ENCODE measurements at places on chromosomes 16 and 17. TPM values are rescaled to one million over a fixed set of nuclear protein-coding genes. Genes with fewer than 3 reads are reported as not detected.

- no peak for DNase-seq
- H3K4me3 ChIP-seq = no peak overlapping the region
- H3K27ac ChIP-seq = no peak overlapping the region
- no peaks in the 10 kb centered on the region for H3K27me3 ChIP-seq
- no peaks in the 10 kb centered on the region for H3K36me3 ChIP-seq
These were observed 217.0 kb downstream of the FTO start for GRCh38 chr16:53920988-53921387.

- H3K4me1 ChIP-seq = no peaks in the 10 kb centered on the region
- H3K4me3 ChIP-seq = no peak overlapping the region
- no peaks in the 10 kb centered on the region for H3K36me3 ChIP-seq
- H3K27ac ChIP-seq = no peak overlapping the region
- no peak for DNase-seq
These were observed 133.0 kb upstream of the GSE1 start for GRCh38 chr16:85479972-85480726.

- H3K4me1 ChIP-seq = no peaks in the 10 kb centered on the region
- H3K27ac ChIP-seq = no peak overlapping the region
- no peak for DNase-seq
- no peaks in the 10 kb centered on the region for H3K27me3 ChIP-seq
- H3K36me3 ChIP-seq = no peaks in the 10 kb centered on the region
These were observed 171.8 kb upstream of the GSE1 start for GRCh38 chr16:85441189-85441889.

GRCh38 chr17:82752371-82753200 is 721 bp downstream of the TBCD start:
- peaks cover 2% of the 10 kb centered on the region for H3K36me3 ChIP-seq
- peak overlapping the region; percentile 67 for H3K4me3 ChIP-seq
- H3K4me1 ChIP-seq = peaks cover 5% of the 10 kb centered on the region
- DNase-seq = peak; percentile 40
- H3K27ac ChIP-seq = no peak overlapping the region

DNA sequence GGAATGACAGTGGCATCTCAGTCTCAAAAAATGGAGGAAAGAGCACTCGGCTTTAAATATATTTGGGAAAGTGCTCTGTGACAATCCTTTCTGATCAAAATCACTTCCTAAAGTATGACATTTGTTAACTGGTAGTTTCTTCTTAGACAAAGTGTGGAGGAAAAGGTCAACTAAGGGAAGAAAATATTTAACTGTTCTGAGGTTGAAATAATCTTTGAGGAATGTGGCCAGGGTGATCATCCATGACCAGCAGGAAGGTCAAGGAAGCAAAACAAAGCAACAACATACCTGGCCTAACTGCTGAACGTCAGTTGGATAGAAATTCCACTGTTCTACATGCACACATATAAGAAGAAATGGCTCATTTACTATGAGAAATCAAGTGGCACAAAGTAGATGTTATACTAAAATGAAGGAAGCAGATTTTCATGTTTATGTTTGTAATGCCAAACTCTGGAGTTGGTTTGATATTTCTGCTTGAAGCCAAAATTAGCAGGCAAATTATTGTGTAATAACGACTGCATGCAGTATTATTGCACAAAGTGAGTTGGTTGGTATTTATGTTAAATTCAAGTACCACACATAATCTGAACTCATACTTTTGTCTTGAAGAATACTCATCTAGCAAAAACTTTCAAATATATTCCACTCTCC is 87.3 kb upstream of the CORO6 start:
- no peak overlapping the region for H3K27ac ChIP-seq
- no peaks in the 10 kb centered on the region for H3K36me3 ChIP-seq
- no peaks in the 10 kb centered on the region for H3K27me3 ChIP-seq
- H3K4me3 ChIP-seq = no peak overlapping the region

GRCh38 chr17:79508291-79508716 is 102.5 kb downstream of the RBFOX3 start:
- H3K4me1 ChIP-seq = no peaks in the 10 kb centered on the region
- DNase-seq = no peak
- H3K4me3 ChIP-seq = no peak overlapping the region
- no peaks in the 10 kb centered on the region for H3K27me3 ChIP-seq

DNA sequence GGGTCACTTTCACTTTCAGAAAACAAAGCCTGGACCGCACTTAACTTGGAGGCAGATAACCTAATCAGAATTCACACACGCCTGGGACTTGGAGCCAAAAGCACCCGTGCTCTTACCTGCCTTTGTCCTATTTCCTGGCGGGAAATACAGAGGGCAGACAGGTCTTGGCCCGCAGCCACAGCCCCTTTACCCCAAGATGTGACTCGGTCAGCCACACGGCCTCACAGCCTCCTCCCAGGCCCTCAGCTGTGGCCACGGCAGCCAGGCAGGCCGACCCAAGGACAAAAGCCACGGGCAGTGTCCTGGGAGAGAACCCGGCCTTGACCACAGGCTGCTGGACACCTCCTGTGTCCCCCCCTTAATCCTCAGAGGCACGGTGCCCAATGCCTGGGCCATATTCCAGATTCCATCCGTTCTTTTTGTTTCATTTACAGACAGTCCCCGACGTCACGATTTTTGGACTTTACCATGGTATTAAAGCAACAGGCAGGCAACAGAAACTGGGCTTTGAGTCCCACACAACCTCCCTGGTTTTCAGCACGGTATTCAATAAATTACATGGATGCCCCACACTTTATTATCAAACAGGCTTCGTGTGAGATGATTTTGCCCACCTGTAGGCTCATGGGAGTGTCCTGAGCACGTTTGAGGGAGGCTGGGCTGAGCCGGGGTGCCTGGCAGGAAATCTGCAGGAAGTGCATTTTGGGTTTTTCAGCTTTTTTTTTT is 30.1 kb upstream of the GAA start:
- DNase-seq = peak; percentile 82
- H3K36me3 ChIP-seq = no peaks in the 10 kb centered on the region
- H3K4me3 ChIP-seq = peak overlapping the region; percentile 7
- peaks cover 29% of the 10 kb centered on the region for H3K4me1 ChIP-seq
- peak overlapping the region; percentile 67 for H3K27ac ChIP-seq

- peak overlapping the region; percentile 80 for H3K27ac ChIP-seq
- no peaks in the 10 kb centered on the region for H3K27me3 ChIP-seq
- no peak overlapping the region for H3K4me3 ChIP-seq
- no peak for DNase-seq
- no peaks in the 10 kb centered on the region for H3K36me3 ChIP-seq
These were observed 1.4 kb upstream of the KRT19 start for GRCh38 chr17:41529491-41529915.

DNA sequence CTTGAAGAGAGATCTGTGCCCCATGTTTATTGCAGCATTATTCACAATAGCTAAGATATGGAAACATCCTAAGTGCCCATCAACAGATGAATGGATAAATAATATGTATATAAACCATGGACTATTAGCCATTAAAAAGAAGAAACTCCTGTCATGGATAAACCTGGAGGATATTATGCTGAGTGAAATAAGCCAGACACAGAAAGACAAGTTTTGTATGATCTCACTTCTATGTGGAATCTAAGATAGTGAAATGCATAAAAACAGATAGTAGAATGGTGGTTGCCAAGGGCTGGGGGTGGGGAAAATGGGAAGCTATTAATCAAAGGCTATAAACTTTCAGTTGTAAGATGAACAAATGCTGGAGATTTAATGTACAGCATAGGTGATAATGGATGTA is 19.9 kb upstream of the HEATR6 start:
- H3K4me1 ChIP-seq = no peaks in the 10 kb centered on the region
- H3K27ac ChIP-seq = no peak overlapping the region
- no peak for DNase-seq
- no peak overlapping the region for H3K4me3 ChIP-seq
- no peaks in the 10 kb centered on the region for H3K27me3 ChIP-seq
- H3K36me3 ChIP-seq = no peaks in the 10 kb centered on the region

- peak; percentile 54 for DNase-seq
- H3K4me1 ChIP-seq = peaks cover 8% of the 10 kb centered on the region
- no peak overlapping the region for H3K4me3 ChIP-seq
- peaks cover 43% of the 10 kb centered on the region for H3K27me3 ChIP-seq
- H3K27ac ChIP-seq = no peak overlapping the region
These were observed 2.7 kb upstream of the HSD11B2 start for GRCh38 chr16:67428146-67428731.

- H3K4me1 ChIP-seq = no peaks in the 10 kb centered on the region
- H3K27ac ChIP-seq = no peak overlapping the region
- no peaks in the 10 kb centered on the region for H3K36me3 ChIP-seq
- H3K27me3 ChIP-seq = peaks cover 8% of the 10 kb centered on the region
- H3K4me3 ChIP-seq = no peak overlapping the region
These were observed 7.8 kb upstream of the SSTR2 start for GRCh38 chr17:73156887-73157520.

- no peaks in the 10 kb centered on the region for H3K27me3 ChIP-seq
- no peak for DNase-seq
- no peak overlapping the region for H3K4me3 ChIP-seq
These were observed 1.2 kb downstream of the ARHGAP44 start for GRCh38 chr17:12790249-12791106.

DNA sequence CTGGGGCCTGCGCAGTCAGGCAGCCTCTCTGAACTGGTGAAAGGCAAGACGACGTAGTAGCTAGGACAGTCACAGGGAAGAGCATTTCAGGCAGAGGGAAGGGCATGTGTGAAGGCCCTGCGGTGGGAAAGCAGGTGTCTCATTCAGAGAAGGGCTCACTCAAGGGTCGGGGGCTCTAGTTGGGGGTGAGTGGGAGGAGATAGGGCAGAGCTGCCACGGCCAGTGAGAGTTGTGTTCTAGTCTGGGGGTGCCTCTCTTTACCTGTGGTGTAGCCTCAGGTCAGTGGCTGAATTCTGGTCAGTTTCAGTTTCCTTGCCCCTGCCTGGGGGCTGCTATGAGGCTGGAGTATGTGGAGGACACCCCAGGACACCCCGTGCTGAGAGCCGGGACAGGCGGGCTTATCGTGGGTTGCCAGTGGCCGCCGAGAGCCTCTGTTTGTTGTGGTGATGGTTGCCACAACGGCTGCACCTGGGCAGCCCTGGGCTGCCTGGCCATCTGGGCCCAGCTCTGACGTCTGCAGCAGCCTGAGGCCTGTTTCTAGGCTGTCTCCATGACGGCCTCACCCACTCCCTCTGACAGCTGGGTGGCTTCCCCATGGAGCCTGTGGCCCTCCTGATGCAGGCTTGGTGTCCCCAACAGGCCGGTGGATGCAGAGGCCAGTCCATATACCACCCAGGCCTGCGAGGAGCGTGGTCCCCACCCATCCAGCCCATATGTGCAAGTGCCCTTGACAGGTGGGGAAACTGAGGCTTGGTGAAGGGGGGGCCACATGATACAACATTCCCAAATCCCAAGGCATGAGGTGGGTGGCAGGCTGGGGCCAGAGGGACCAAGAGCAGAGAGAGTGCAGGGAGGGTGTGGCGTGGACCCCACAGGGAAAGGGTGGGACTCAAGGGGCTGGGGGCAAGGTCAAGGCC is 10.8 kb downstream of the MAP2K3 start:
- no peak overlapping the region for H3K4me3 ChIP-seq
- no peaks in the 10 kb centered on the region for H3K4me1 ChIP-seq
- H3K36me3 ChIP-seq = peaks cover under 1% of the 10 kb centered on the region

GRCh38 chr16:48958681-48959080 is 323.0 kb downstream of the CBLN1 start:
- H3K27ac ChIP-seq = no peak overlapping the region
- DNase-seq = no peak
- H3K36me3 ChIP-seq = no peaks in the 10 kb centered on the region
- H3K27me3 ChIP-seq = no peaks in the 10 kb centered on the region

GRCh38 chr16:55754056-55754455 is 78.8 kb downstream of the CES1 start:
- peaks cover 3% of the 10 kb centered on the region for H3K4me1 ChIP-seq
- no peak overlapping the region for H3K4me3 ChIP-seq
- no peak overlapping the region for H3K27ac ChIP-seq
- H3K36me3 ChIP-seq = no peaks in the 10 kb centered on the region
- DNase-seq = no peak

GRCh38 chr16:19113577-19114358 is at the start of gene ITPRIPL2:
TSS of gene ITPRIPL2 (plus strand) at chr16:19113964. CDS start at chr16:19114462, 498 bp downstream.
- no peaks in the 10 kb centered on the region for H3K27me3 ChIP-seq
- H3K4me1 ChIP-seq = peaks cover 38% of the 10 kb centered on the region
- peak within 1 kb of the TSS; percentile 66 for H3K4me3 ChIP-seq
- DNase-seq = peak; percentile 83

DNA sequence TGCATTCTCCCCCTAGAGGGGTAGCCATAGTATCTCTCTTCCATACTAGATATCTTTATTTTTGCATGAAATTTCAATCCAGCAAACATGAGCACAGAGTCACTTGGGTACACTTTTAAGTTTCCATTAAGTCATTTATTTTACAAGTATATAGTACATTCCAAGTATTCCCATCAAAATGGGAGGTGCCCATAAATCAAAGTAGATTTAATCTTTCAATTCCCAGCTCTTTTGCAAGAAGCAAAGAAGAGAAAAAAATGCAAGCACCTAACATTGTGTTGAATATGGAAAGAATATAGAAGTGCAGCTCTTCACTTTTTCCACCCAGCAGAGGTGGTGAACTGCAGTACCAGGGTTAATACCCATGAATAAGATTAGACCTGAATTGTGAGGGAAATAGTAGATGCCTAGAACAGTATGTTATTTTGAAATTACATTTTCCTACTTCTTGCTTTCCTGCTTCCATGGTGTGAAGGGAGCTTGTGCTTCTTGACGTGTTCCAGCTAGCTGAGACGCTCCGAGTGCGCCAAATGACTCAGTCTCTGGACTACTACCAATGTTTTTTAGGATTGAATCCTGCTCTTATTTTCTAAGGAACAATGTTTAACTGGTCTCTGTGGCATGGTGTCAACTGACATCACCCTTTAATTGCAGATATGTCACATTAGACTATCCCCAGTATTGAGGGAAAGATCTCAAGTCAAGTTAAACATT is 151.1 kb upstream of the MAF start:
- no peak overlapping the region for H3K27ac ChIP-seq
- H3K4me1 ChIP-seq = no peaks in the 10 kb centered on the region
- no peak overlapping the region for H3K4me3 ChIP-seq
- H3K36me3 ChIP-seq = no peaks in the 10 kb centered on the region

DNA sequence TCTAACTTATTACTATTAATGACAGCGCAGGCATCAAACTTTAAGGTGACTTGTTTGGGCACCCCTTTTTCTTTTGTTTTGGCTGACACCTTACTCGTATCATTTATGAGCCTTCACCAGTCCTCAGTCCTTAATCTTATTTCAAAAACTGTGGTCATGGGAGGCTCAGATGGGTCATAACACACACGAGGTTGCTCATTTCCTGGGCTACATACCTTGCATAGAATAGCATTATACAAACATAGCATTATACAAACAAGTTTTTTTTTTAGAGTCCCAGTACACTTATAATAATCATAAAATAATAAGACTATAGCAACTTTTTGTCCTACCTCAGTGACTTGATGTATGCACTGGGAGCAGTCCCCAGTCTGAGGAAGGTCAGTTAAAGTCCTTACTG is 11.2 kb upstream of the ACSF2 start:
- H3K4me3 ChIP-seq = no peak overlapping the region
- H3K36me3 ChIP-seq = no peaks in the 10 kb centered on the region
- no peaks in the 10 kb centered on the region for H3K4me1 ChIP-seq
- no peak for DNase-seq
- H3K27ac ChIP-seq = no peak overlapping the region

GRCh38 chr16:30760577-30761426 is 1.1 kb downstream of the CFAP119 start:
- DNase-seq = no peak
- no peaks in the 10 kb centered on the region for H3K27me3 ChIP-seq
- peak overlapping the region; percentile 30 for H3K27ac ChIP-seq
- peak overlapping the region; percentile 43 for H3K4me3 ChIP-seq

- no peaks in the 10 kb centered on the region for H3K36me3 ChIP-seq
- peak overlapping the region; percentile 44 for H3K27ac ChIP-seq
- DNase-seq = no peak
These were observed 1.1 kb downstream of the EZH1 start for GRCh38 chr17:42743595-42744282.

Gene CFAP52
- total RNA-seq = not detected

Gene ALDH3A2
- 28.1 TPM for total RNA-seq

Gene CCDC144A
- 2.9 TPM for total RNA-seq

Gene KDM6B
- 17.8 TPM for total RNA-seq

Gene RNPS1
- 209 TPM for total RNA-seq

Gene RASD1
- 21.3 TPM for total RNA-seq

All from endothelial cell of umbilical vein (primary cell).